ENCODE measurements at places on chromosomes 7 and 10.

- no peak for DNase-seq
Observed at GRCh38 chr7:66170309-66171231, 34.6 kb upstream of the TPST1 start.

DNA sequence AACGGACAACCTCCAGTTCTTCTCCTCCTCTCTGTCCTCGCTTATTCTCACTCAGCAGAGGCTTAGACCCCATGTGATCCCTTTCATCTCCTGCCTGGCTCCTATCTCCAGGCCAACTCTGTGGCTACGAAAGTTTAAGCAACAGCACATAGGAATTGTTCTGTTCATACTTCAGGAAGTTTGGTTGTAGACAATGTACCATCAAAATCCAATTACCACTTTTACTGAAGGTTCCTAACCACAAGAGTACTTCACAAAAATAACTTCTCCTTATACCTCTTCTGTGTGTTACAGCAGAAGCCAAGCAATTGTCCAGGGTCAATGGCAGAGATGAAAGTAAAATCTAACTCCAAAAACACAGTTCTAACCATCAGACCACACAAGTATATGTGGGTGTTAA lies 80.0 kb downstream of the SLC25A13 start:
- DNase-seq, result no peak

- DNase-seq, result no peak
Observed at GRCh38 chr7:75572396-75572795, 80.3 kb downstream of the SPDYE5 start.

DNA sequence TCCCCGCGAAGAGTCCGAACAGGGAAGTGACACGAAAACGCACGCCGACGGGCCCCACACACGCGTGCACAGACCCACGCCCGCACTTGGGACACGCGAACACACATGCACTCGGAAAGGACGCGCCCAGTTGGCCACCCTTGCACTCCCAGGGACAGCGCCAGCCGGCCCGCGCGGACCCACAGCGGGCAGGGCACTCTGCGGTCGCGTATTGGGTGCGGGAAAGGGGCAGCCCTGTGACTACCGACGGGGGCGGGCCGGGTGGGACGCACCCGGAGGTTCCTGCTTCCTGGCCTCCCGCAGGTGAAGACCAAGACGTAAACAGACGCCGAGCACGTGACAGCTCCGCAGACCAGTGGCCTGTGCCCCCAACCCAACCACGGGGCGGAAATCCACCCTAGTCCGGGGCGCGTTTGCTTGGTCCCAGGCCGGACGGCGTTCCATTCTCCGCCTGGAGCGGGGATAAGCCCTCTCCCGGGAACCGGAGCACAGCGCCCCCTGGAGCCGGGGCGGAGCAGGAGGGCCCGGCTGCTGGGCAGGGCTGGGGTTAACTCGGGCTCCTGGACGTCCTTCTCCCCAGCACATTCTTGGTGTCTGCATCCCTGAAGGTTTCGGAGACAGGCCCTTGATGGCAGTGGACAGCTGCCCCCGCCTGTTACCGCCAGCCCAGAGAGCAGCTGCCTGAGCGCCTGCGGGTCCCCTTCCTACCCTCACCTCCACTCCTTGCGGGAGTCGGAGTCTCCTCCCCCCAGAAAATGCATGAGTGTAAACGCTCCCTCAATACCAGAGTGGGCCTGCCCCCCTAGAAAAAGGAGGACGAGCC lies 2.0 kb upstream of the LZTS2 start:
- peak; percentile 50 for DNase-seq

- DNase-seq, result no peak
Observed at GRCh38 chr7:102985176-102985783, 72.5 kb downstream of the LRRC17 start.

- no peak for DNase-seq
Observed at GRCh38 chr10:90089719-90090118, 388.3 kb downstream of the KIF20B start.

DNA sequence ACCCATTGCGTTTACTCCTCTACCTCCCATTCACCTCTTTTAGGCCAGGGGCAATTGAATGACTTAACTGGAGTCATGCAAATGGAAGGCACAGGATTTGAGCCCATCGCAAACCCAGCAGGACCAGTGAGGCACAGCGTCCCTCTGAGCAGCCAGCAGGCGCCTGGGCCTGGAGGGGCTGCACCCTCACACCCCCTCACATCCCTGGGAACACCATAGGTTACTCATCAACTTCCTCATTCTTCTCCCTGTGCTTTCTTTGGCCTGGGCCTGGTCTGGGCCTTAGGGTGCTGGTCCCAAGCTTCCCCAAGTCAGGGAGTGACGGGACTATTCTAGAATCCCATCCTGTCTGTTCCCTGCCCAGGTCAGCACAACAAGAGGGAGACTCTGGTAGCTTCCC lies 169.4 kb upstream of the EEPD1 start:
- DNase-seq, result no peak

GRCh38 chr10:97943294-97943693 lies 87.1 kb downstream of the CRTAC1 start:
- DNase-seq, result no peak

GRCh38 chr7:151869109-151869428 lies 7.8 kb downstream of the PRKAG2 start:
- no peak for DNase-seq

- no peak for DNase-seq
Observed at GRCh38 chr7:43639858-43640491, 57.1 kb downstream of the STK17A start.

DNA sequence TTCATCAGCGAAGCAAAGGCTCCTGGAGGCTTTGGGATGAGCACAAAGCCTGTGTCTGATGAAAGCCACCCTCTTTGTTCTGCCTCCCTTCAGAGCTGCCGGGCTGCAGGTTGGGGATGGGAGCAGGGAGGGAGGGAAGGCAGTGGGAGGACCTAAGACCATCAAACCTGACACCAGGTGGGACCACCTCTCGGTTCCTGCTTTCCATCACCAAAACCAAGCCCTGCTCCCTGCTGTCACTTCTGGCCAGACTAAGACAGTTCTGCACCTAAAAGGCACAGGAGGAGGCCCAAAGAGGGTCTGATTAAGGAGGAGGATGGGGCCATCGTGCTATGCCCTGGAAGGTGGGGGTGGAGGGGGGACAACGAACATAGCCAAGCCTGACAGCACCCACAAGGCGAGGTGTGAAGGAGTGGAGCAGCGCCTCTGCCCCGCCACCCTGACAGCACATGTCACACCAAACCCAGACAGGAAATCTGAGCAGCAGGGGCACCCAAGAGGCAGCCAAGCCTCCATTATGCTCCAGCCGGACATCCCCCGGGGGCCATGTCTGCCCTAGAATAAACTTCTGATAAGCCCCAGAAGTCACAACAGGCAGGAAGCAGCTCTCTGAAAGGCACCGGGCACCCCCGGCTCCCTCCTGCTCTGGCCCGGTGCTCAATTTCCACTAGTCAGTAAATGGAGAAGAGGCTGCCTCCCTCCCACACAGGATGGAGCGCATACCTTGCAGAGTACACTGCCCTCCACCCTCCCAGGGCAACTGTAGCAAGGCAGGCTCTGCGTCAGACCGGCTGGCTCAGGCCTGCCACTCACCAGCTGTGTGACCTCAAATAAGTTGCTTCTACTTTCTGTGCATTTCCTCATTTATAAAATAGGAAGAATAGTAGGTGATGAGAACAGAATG lies 48.9 kb downstream of the DLG5 start:
- no peak for DNase-seq

- no peak for DNase-seq
Observed at GRCh38 chr7:66698652-66699205, 41.8 kb upstream of the RABGEF1 start.

GRCh38 chr7:2904202-2904601 lies 60.1 kb upstream of the GNA12 start:
- DNase-seq, result no peak

DNA sequence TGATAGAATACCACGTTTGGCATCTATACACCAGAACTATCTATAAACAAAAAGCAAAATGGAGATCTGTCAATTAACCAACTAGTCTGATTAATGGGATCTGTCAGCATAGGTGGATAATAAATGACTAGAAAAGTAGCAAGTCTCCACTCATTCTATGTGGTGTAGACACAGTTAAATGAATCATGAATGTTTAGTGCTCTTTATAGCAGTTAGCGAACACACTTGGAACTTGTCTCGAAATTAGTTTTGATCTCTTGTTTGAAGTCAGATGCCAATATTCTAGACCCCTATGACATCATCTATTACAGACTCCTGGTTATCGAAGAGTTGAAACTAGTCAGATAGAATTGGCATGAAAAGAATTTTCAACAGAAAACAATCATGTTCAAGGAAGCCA lies 259.7 kb downstream of the AHR start:
- DNase-seq, result no peak

GRCh38 chr10:3429676-3430075 lies 257.1 kb upstream of the PITRM1 start:
- DNase-seq, result no peak

DNA sequence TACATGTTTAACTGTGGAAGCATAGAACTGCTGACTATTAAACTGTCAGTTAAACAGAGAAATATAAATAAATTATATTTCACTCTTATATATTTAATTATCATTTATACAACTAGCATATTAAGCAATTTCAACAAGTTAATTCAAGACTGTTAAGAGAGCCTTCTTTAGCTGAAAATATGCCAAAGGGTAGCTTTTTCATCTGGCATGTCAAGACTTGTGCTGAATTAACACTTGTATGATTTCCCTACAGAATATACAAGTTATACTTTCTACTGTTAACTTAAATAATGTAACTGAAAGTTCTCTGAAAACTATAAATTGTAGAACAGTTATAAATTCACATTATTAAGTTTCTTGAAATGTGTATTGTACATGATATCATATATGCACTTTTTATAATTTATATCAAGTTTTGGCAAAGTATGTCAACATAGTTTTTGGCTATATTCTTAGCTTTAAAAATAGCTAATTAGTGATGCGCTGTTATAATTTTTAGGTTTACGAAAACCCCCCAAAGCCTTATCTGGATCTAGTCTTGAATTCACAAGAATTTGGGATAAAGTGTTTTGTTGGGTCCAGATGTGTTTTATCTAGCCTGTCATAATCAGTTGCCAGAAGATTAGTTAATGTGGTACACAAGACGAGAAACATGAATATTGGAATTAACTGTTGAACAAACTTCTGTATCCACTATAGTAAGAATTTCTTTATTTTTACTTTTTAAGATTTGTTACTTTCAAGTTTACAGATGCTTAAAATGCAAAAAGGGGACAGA lies 231.1 kb upstream of the FOXP2 start:
- no peak for DNase-seq

GRCh38 chr10:68125772-68126171 lies 16.5 kb downstream of the MYPN start:
- no peak for DNase-seq

DNA sequence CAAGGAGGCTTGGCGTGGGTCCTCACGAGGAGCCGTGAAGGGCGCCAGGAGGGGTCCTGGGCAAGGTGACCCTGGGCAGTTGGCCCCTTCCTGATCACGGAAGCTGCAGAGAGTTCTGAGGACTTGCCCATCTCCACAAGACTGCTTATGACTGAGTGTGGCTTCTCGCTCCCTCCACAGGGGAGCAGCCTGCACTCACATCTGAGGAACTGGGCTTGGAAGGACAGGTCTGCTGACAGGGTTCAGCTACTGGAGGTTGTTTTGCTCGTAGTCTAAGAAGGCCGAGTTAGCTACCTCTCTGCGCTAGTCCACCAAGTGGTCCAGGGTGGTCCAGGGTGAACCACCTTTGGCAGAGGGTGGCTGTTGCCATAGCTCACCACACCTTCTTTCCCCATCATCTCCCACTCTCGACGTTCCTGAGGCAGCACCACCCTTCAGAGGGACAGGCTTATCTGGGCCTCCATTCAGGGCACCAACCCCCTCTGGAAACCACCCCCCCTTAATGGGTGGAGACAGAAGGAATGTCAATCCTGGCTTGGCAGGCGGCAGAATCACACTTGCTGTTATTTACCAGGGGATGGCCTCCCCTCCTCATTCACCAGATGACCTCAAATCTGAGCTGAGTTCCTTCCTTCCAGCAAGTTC lies 38.2 kb downstream of the FAM53B start:
- no peak for DNase-seq

DNA sequence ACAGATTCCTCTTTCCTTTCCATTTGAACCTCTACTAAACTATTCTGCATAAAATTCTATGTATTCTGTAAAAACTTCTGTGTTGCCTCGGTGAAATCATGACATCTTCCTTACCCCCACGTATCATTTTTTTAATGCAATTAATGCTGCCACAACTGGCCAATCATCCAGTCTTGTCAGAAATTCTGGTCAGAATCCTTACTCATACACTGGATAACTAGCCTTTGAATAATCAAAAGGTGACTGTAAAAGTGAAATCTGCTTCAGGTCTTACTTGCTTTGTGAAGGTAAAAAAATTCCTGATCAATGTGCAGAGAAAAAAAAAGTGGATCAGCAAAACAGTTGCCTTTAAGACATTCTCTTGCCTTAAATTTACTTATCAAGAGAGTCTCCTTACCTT lies 89.1 kb upstream of the LRRTM3 start:
- no peak for DNase-seq

DNA sequence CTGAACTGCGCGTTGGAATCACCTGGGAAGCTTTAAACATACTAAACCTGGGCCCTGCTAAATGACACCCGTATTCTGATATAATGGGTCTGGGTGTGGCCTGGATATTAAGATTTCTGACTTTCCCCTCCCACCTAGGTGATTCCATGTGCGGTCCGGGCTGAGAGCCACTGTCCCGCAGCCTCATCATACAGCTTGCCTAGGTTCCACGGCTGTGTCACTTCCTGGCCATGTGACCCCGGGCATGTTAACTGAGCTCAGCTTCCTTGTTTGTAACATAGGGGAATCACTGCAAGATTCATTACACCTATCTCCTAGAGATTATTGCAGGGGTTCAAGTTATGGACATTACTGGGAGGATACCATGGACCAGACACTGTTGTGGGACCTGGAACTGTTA lies 472.7 kb upstream of the GALNT17 start:
- no peak for DNase-seq

DNA sequence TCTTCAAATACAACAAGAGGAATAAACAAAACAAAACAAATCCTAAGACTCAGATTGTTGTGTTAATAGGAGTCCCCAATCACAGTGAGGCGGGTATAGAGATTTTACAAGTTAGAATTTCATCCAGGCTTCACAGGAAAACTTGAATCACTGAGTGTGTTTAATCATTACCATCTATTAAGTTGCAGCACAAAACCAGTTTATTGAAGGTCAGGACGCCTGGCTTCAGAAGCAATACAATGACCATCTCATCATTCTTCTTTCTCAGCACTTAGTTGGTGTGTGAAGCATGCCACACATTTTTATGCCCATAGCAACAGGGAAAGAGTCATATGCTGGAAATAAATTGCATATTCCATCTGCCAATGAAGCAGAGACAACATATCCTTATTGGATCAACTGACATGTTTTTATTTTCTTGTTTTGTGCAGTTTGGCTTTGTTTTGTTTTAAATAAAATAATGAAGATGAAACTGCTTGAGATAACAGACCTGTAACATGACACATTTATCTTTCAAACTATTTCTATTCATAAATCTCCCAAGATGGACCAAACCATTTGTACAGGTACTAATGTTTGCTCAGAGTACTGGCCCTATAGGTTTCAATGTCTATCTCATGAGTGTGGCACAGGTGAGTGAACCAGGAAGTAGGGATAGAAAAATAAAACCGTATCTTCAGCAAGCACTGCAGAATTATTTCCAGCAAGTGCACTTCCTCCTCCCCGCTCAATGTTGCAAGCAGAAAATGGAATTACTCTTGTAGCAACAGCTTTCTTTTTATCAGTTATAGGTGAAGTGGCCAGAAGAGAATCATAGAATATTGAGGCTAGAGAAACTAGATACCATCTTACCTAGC lies 40.4 kb downstream of the TAC1 start:
- DNase-seq, result no peak

Data from activated CD4-positive, CD25-positive, alpha-beta regulatory T cell (primary cell).